Left ventricle myocardium inferior (tissue), 1 donor: ENCODE measurements at places on chromosomes 3 and 15.

DNA sequence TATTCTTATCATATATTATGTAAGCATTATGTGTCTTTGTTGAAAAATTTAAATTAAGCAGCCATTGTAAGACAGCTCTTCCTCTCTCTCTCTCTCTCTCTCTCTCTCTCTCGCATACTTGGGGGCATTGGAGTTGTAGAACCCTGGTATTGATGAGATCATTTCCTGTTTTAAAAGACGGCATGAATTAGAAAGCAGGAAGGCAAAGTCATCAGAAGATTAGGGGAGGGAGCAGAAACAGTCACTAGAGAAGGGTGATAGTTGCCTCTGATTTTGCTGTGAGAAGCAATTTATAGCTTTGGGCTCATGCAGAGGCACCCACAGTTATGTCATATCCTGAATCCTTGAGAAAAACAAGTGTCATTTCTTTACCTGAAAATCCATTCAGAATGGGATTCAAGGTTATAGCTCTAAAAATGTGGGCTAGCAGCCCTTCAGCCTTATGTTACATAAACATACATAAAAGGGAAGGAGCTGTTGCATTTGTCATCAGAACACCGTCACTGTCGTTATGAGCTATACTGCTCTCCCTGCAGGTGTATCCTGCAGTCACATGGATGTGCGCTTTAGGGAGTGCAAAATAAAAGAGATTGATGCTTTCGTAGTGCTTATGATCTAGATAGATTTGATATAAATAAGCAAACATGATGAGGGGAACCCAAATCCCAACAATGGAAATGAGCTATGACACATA is 213.8 kb downstream of the NR1D2 start:
- no peak for DNase-seq

DNA sequence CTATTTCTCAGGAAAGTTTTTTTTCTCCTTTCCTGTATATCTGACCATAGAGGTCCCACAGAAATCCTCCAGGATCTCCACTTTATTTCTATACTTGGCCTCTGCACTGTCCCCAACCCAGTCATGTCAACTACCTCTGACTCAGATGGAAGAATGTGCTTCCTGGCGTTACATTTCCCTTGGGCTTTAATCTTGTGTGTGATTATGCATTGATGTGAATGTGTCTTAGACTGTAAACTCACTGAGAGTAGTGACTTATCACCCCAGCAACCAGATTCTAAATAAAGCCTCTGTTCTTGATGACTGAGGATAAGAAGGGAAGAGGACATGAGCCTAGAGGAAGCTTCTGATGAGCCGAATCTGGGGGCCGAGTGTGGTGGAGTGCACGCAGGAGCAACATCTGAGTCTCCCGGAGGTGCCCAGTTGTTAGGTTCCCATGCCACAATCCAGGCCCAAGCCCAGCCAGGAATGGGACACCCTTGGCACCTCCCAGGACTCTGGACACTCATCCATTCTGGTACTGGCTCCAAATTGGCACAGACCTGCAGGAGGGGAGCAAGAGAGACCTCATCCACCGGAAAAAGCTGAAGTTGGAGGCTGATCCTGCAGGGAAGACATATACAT is 32.1 kb upstream of the HEG1 start:
- no peak for DNase-seq

DNA sequence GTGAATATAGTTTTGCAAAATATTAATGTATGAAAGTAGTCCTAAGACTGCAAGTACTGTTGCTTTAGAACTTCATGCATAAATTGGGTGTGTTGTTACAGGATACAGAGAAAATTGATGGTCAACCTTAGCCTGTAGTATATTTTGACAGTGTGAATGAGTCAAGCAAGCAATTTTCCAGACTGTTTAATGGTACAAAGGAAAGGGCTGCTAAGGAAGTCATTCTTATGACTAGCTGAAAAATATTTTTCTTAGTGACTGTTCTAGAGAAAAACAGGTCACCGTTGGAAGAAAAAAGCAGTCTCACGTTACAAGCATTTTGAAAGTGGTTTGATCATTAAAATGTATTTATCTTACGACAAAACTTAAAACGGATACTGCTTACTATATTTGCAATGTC is 49.2 kb downstream of the MBNL1 start:
- no peak for DNase-seq

- no peak for DNase-seq
These were observed 30.3 kb downstream of the SYNM start for GRCh38 chr15:99135194-99135593.

DNA sequence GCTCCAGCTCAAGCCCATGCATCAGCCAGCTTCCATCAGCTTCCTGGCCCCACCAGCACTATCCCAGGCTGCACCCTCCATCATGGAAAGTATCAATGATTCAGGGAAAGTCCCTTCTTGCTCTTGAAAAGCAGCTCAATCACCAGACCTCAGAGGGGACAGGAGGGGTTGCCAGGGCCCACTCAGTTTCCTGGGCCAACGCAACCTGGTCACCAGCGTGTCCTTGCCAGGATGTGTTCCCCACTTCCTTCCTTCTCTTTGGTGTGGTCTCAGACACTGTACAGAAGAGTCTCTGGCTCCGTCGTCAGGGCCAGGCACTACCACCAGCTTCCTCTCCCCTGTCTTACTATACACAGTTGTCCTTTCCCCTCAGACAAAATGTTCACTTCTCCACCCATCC is 3.0 kb downstream of the HDC start:
- no peak for DNase-seq

- peak; percentile 55 for DNase-seq
These were observed 43.0 kb downstream of the ABHD5 start for GRCh38 chr3:43733459-43734384.

DNA sequence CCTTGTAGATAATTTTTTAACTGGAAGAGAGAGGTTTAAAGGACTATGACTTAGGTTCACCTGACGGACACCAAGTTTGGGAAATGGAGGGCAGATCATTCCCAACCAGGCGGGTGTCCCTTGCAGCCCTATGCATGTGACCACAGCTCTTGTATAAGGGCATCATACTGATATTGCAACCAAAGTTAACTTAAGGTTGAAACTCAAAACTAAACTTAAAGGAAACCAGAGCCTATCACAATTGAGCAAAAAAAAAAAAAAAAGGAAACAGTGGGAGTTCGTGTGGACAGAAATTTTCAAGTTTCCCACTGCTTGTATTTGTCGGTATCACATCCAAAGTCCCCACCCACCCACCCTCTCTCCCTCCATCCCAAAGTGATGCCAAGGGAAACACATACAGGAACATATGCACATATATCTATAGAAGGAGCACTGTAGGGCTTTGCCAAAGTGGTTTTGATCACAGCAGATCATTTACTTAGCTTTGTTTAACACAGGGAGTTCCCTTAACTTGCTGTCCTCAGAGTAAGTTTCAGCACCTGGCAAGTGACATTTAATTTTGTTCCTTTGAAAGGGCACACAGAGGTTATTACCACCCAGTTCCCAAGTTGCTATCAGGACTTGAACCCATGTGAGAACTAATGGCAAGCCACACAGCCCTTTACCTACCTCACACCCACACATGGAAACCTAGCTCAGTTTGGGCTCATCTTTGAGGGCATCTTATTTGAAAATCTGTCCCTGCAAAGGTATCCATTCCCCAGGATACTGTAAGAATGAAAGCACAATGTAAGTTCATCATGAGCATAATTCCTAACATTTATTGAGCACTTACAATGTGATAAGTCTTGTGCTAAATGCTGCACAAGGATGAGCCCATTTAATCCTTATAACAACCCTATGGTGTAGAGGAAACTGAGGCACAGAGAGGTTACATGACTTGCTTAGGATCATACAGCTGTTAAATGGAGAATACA is 204.5 kb upstream of the CMC1 start:
- DNase-seq: no peak

- DNase-seq: no peak
These were observed 76.4 kb upstream of the OSBPL11 start for GRCh38 chr3:125671461-125672243.

DNA sequence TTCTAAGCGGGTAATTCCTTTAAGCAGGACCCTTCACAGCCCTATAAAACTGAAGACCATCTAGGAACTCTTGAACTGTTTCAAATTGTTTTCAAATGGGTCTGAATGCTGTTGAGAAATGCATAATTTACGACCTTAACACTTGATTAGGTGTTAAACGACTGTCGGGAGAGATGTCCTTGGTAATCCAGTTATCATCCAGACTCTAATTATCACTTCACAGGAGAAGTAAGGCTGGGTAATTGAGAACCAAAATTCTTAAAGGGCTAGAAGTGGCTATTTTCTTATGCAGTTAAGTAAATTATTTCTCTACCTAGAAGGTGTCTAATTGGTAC is 276.7 kb upstream of the TBC1D5 start:
- no peak for DNase-seq

- no peak for DNase-seq
These were observed 40.8 kb upstream of the IQCF6 start for GRCh38 chr3:51819709-51820406.

- DNase-seq: no peak
These were observed 617.1 kb downstream of the SQOR start for GRCh38 chr15:46251903-46252302.

- DNase-seq: no peak
These were observed 10.2 kb downstream of the SLTM start for GRCh38 chr15:58923284-58923683.

GRCh38 chr3:69456631-69457030 is 70.7 kb upstream of the FRMD4B start:
- DNase-seq: no peak

- no peak for DNase-seq
These were observed 30.4 kb downstream of the TFRC start for GRCh38 chr3:196051282-196052076.

- DNase-seq: no peak
These were observed 55.1 kb downstream of the PDE8A start for GRCh38 chr15:85036716-85037115.

- DNase-seq: no peak
These were observed 127.6 kb downstream of the MEIS2 start for GRCh38 chr15:36972704-36973103.

- no peak for DNase-seq
These were observed 84.8 kb downstream of the MBNL1 start for GRCh38 chr3:152353578-152353977.

DNA sequence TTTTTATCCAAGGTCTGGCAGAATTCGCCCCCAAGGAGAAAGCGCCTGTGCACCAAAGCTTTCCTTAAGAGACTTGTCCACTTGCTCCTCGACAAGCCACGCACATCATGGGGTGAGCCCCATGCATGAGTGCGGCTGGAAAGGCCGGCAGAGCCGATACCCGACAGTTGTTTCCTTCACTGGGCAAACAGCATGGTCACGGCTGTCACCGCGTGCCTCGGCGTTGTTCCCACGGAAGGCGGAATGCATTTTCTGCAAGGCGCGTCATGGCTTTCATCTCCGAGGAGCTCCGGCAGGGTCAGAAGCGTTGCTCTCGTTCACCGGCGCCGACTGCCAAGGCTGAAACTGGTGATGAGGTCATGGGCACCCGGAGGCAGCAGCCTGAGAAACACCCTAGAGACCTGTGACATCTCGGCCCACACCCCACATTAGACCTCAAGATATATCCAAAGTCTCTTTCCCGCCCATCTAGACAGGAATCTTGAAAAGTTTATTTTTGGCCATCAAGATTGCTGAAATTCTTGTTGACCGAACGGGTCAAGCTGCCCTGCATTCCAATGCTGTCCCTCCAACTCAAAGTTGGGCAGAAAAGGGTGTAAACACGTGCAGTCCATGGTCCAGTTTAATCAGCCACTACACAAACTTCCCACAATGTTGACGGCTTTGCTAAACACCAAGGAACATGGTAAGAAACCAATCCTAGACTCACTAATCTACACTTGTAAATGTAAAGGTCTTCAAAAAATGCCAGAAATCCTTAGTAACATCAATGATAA is 604 bp upstream of the TJP1 start:
- DNase-seq: peak; percentile 66

DNA sequence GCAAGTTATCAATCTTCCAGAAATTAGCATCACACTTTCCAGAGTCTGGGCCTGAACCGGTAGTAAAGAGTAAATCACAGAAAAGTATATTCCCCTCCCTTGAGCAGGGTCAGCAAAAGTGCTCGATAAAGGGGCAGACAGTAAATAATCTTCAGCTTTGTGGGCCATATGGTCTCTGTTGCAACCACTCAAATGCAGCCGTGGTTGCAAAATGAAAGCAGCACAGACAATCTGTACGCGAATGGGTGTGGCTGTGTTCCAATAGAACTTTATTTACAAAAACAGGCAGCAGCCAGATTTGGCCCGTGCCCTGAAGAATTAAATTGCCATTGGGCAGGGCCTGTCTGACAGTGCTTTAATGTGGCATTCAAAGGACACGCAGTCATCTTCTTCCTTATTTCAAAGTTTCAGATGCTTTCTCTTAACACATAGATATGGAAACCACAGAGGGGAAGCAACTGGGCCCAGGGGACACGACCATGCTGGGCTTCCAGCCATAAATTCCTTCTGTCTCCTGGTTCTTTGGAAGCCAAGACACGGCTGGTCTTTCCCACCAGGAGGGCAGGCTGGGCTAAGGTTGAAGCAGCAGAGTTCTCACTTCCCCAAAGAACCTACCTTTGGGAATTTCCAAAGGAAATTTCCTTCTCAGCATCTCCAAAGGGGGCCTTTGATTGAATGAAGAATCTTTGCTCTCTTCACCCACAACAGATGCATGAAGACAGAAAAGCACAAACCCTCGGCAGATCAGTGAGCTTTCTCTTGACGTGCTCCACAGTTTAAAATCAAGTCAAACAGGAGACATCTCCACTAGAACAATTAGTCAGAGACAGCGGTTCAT is 489.8 kb upstream of the PROK2 start:
- peak; percentile 46 for DNase-seq

GRCh38 chr3:49733551-49733950 is 9.8 kb upstream of the GMPPB start:
- DNase-seq: no peak

DNA sequence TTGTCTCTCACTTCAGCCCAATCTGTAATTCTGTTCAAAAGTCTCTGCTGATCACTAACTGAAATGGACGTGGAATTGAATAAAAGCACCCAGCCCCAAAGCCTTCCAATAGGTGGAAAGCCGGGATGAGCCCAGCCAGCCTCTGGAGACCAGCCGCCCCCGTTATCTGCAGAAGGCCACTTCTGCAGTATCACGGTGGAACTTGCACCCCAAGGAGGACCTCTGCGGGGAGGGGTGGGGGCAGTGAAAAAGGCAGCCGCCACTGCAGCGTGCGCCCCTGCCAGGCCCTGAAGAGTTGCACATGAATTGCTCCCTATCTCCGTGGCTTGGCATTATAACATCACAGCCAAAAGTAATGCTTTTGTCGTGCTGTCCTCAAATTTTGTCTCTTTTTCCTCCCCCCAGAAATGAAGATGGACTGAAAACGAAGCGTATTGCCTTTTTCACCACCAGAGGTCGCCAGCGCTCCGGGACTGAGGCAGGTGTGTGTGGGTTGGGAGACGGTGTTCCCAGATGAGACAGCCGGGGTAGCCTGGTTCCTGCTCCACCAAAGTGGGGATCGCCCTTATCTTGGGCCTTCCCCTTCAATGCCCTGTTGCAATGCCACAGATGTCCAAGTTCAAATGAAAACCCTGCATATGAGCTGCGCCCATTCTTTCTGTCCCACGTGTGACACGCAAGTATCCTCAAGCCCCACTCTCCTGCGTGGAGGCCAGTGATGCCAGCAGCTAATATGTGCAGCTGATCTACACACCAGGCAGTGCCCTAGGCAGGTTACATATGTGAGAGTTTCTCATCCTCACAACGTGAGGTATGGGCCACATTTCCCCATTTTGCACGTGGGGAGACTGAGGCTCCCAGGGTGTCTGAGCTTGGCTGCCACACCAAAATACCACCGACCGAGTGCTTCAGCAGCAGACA is 96.0 kb downstream of the LRRK1 start:
- peak; percentile 75 for DNase-seq

GRCh38 chr15:62879770-62880169 is 162.8 kb upstream of the TPM1 start:
- no peak for DNase-seq

GRCh38 chr3:189394599-189395121 is 222.9 kb downstream of the TPRG1 start:
- DNase-seq: no peak
